Astrocyte of the cerebellum (primary cell): ENCODE measurements at places on chromosomes 12 and 14.

DNA sequence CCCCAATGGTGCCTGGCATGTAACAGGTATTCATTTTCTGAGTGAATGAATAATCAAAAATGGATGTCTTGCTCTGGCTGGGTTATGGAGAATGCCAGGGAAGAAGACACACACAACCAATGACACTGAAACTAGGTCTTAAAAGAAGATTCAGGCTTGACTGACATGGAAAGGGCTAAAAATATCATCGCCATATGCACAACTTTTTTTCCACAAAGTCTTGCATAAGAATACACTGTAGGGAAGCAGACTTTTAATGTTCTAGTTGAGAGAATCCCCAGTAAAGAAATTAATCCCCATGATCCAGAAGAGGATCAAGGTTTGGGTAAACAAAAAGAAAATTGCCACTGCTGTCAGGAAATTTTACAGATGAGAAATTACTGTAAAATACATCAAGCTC lies 116.4 kb downstream of the SLC2A13 start:
- DNase-seq, result no peak

DNA sequence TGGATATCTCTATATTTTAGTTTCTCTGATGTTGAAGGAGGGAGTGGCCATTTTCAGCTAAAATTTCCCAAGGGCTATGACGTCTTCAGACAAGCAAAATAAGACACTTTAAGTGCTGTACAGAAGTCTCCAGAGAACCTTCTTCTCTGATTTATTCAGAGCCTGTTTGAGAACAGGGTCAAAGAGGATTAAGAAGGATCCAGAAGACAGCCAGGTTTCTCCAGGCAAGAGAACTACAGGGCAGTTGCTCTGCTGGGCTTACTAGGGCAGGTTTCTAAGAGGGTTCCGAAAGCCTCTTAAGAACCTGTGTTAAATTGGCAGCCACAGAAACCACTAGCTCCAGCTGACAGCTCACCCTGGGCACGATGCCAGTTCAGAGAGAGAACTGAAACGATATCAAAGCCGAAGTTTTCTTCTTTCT lies 1.2 kb downstream of the MGP start:
- peak; percentile 83 for DNase-seq

DNA sequence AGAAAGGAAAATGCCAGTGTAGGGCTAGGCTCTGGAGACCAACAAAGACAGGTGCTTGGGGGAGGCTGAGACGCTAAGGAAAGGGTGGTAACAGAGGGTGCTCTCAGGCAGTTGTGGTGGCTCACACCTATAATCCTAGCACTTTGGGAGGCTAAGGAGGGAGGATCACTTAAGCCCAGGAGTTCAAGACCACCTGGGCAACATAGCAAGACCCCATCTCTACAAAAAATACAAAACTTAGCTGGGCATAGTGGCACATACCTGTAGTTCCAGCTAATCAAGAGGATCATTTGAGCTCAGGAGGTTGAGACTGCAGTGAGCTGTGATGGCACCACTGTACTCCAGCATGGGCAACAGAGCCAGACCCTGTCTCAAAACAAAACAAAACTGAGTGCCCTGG lies 12.4 kb downstream of the REM2 start:
- DNase-seq, result no peak

- no peak for DNase-seq
Measured at GRCh38 chr12:53862831-53863230, 75.8 kb upstream of the HOXC13 start.

DNA sequence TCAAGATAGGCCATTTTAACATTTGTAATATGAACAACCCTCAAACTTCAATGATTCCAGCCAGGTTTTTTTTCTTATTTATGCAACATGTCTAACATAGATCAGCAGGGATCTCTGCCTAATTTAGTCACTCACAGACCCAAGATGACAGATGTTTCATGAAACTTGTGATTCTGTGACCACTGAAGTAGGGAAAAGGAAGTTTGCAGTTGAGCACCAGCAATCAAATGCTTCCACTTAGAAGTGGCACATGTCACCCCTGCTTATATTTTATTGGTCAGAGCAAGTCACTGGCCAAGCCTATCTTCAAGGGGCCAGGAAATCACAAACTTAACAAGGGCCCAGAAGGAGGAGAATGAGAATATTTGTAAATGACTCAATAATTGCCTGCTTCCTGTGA lies 150.6 kb downstream of the BCAT1 start:
- DNase-seq, result no peak

- DNase-seq, result no peak
Measured at GRCh38 chr14:34713681-34714319, 593 bp downstream of the CFL2 start.

DNA sequence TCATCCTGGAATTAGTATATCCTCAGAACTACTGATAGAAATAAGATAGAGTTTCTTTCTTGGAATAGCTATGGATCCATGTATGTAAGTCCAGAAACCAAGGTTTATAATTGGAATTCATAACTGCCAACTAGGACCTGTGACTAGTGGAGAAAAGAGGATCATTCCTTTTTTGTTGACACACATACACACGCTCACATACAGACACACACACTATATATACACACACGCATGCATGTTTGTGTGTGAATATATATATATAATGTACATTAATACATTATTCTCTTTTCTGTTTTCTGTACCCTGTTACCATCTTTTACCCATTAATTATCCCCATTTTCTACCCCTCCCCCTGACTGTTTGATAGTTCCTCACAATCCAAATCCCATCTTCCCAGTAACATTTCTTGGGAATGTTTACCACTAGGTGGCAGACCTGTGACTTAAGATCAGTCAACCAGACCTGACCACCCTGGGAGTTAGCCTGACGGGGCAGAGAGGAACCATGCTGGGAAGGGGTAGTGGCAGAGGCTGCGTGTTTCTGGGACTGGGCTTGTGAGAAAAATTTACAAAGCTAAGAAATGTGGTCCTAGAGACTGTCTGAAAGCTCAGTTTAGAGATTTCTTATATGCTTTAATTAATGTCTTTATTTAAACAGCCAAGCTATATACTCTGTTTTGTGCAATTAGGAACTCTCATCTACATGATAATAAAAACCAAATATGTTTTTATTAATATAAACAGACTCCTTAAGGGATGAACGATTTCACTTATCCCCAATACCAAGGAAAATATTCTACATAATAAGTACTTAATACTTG lies 308.0 kb downstream of the PPFIA2 start:
- DNase-seq, result peak; percentile 67

DNA sequence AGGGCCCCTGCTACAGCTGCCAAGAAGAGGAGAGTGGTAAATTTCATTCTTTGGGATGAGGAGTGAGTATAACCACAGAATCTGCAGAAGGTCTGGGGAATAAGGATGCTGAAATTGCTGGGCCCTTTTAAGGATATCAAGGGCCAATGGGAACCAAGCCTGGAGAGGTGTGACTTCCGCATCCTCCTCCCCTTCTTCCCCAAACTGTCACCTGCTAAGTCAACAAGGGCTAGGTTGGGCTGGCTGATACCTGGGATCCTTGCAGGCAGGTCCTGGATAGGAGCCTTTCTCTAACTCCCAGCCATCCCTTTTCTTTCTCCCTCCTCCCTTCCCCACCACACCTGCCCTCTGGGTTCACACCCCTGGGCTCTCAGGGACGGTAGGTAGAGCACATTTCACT lies at the start of gene LACRT:
LACRT (minus strand) TSS at position 101 of the 400 bp plus-strand sequence; CDS start at position 47, 54 bp downstream.
- DNase-seq, result no peak

DNA sequence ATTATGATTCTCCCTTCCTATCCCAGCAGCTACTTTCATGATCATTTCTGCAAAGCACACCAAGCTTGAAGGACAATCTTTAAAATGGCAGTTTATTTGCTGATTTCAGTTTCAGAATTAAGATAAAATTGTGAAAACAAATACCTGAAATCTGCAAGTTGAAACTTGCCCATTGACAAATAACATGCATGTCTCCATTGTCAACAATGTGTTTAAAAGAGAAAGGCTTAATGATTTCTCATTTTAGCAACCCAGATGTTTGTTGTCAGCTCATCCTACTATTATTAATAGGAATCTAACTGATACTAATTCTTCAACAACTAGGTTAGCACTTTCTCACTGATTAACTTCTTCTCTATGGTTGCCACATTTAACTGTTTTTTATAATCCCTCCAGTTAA lies 474.6 kb downstream of the PRKD1 start:
- DNase-seq, result no peak

DNA sequence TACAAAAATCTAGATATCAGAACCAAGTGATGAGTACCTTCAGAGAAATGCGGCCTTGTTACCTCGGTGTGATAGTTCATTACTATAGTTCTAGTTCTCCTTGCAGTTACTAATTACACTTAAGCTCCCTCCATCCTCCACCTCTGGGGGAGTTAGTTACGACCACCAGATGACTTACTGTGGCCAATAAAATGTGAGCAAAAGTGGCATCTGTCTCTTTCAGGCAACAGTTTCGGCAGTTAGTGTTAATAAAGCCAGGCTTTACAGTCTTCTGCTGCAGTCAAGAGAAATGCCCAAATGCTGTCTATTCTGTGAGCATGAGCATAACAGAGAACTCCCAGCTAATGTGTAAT lies 6.0 kb downstream of the TXNDC16 start:
- no peak for DNase-seq

- DNase-seq, result no peak
Measured at GRCh38 chr12:39499296-39499695, 56.4 kb upstream of the KIF21A start.

DNA sequence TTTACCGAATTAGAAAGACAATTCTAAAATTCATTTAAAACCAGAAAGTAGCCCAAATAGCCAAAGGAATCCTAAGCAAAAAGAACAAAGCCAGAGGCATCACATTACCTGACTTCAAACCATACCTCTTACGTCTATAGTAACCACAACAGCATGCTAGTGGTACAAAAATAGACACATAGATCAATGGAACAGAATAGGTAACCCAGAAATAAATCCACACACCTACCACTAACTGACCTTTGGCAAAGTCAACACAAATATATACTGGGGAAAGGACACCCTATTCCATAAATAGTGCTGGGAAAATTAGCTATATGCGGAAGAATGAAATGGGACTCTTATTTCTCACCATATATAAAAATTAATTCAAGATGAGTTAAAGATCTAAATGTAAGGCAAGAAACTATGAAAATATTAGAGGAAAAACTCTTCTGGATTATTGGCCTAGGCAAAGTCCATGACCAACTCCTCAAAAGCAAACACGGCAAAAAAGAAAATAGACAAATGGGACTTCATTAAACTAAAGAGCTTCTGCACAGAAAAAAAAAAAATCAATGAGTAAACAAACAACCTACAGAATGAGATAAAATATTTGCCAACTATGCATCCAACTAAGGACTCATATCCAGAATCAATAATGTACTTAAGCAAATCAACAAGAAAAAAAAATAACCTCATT lies 568.9 kb downstream of the SOX5 start:
- no peak for DNase-seq

- no peak for DNase-seq
Measured at GRCh38 chr14:85575617-85575898, 45.6 kb downstream of the FLRT2 start.

GRCh38 chr14:64465191-64465822 lies at the start of gene AKAP5:
TSS of gene AKAP5 (plus strand) at chr14:64465499. CDS start at chr14:64468395, 2,896 bp downstream.
- DNase-seq, result no peak

DNA sequence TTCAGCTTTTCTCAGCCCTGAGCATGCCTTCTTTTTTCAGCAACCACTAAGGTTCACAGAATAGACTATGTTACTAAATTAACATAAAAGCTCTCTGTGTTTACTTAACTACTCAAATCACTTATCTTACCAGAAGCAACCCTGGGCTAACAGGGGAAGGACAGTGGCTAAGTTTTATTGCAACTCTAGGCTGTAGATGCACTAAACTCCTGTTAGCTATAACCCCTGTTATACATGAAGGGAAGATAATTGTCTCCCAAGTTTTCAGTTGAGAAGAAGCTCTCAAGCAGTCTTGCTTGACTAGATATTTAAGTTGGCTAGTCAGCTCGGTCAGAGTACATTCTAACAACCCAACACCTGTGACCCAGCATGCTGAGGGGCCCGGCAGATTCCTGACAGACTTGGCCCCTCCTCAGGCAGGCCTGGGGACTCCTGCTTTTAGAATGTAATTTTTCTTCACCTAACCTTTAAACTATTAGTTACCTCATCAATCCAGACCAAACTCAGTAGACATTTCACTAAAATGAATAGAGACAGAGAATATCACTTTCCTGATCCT lies 464.5 kb downstream of the EGLN3 start:
- no peak for DNase-seq

DNA sequence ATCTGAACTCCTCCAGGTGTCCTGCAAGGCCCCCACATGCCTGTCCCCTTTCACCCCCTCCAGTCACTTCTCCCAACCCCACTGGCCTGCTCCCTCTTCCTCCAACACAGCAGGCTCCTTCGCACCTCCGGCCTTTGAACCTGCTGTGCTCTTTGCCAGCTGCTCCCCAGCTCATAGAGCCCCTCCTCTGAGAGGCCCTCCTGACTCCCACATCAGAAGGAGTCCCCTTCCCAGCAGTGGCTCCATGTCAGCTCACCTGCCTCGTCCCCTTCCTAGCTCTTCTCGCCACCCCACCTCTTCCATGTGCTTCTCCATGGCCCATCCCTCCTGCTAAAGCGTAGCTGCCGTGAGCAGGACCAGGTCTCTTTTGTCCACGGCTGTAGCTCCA lies 22.1 kb downstream of the SCARB1 start:
- no peak for DNase-seq

DNA sequence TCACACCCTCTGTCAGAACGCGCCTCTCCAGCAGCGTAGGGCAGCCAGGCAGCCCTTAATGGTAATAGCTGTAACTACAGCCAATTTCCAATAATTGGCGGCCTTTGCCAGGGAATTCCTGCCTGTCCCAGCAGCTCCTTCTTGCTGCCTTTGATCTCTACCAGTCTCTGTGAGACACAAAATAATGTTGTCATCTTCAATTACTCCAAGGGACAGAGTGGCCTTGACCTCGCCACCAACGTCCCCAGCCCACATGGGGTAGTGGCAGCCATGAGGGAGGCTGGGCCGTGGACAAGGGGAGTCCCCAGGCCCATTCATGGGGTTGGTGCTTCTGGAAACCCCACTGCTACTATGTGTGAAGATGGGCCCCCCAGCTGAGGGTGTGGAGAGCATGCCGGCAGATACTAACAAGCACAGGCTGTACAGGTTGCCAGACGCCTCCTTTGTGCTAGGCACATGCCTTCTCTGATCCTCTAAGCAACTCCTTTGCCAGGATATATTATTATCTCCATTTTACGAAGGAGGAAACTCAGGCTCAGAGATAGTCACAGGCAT lies 17.4 kb upstream of the CLMN start:
- no peak for DNase-seq

DNA sequence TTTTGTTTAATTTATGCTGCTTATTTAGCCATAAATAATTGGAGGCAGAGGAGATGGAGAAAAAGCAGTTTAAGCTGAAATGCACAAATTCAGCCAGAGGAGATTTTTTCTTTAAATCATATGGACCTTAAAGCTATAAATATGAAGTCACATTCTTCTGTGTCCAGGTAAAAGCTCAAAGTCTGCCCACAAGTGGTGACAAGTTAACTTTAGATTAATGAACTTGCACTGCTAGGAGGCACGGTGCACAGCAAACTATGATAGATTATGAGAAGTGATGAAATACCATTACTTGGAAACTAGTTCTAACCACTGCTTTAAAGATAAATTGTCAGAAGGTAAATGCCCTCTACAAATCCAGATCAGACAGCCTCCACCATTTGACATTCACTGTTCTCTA lies 69.0 kb downstream of the IFT81 start:
- no peak for DNase-seq
